GM03348 (cell line): ENCODE measurements at places on chromosomes 3 and 15.

DNA sequence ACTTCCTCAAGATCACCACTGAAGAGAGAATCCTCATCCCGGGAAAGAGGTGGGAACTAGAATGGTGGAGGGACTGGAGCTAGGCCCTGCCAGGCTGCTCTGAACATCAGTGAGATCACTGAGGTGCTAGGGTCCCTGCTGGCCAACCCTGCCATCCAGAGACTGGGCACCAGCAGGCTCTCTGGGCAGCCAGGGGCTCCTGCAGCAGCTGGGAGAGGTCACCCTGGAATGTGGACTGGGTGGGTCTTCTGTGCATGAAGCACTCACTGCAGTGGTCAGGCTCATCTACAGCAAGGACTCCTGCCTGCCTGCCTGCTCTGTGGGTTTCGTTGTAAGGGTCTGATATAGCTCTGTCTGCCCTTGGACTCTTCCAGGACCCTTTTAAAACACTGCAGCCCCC is 24.9 kb downstream of the ALS2CL start:
- DNase-seq: no peak

GRCh38 chr15:30670056-30670455 is 44.1 kb downstream of the ARHGAP11B start:
- DNase-seq: no peak

GRCh38 chr15:91694831-91695210 is 158.7 kb upstream of the SLCO3A1 start:
- DNase-seq: peak; percentile 68

DNA sequence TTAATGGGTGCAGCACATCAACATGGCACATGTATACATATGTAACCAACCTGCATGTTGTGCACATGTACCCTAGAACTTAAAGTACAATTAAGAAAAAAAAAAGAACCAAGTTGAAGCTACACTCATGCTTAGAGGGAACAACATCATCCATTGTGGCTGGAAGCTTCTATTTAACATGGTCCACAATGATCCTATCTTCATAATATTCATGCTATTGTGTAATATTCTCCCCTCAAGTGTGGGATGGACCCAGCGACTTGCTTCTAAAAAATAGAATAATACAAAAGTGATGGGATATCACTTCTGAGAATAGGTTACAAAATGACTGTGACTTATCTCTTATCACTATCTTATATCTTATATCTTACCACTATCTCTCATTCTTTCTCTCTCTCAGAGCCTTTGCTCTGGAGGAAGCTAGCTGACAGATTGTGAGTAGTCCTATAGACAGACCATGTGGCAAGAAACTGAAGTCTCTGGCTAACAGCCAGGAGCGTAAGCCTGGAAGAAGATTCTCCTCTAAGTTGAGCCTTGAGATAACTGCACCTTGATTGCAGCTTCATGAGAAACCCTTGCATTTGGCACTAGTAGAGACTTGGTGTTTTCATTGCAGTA is 198.5 kb upstream of the MRPL3 start:
- DNase-seq: no peak

DNA sequence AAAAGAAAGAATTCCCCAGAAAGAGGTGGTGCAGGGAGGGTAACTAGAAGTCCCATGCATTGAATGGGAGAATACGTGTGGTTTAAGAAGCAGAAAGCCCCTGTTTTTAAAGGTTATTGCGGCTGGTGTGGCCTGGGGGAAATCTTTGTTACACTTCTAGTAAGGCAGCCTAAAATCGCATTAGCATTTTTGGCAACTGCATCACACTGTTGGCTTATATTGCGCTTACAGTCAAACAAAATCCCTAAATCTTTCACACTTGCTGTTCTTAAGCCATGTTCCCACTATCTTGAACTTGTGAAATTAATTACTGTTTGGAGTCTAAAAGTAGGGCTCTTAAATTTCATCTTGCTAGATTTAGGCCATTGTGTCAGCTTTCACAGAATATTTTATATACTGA is 66.0 kb upstream of the GOLIM4 start:
- DNase-seq: no peak

DNA sequence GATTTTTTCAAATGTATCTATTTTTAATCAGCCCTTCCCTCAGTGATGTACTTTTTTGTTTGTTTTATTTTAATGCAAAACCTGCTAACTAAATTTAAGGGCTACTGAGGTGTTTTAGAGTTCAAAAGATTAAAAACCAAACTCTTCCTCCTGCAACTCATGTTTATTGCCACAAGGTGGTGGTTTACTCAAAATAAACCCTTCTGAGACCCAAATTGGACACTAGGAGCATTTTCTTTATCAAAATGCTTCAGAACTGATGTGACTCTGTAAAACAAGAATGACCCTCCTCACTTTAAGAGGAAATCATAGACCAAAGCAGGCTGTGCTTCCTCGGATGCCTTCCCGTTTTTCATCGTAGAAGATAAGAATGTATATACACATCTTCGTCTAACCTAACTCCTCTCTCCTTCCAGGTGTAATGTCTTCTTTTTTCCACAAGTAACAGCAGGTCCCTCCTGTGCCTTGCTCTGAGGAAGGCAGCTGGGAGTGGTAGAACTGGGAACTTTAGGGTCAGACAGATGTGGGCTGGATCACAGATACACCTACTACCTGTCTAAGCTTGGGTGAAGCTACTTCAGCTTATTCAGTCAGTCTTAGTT is 2.9 kb upstream of the NME9 start:
- peak; percentile 68 for DNase-seq

GRCh38 chr15:43899928-43900327 is 73.1 kb downstream of the WDR76 start:
- DNase-seq: no peak

- no peak for DNase-seq
Observed at GRCh38 chr3:160622263-160623045, 54.5 kb upstream of the ARL14 start.

GRCh38 chr15:49923671-49924070 is 195.4 kb downstream of the ATP8B4 start:
- no peak for DNase-seq

DNA sequence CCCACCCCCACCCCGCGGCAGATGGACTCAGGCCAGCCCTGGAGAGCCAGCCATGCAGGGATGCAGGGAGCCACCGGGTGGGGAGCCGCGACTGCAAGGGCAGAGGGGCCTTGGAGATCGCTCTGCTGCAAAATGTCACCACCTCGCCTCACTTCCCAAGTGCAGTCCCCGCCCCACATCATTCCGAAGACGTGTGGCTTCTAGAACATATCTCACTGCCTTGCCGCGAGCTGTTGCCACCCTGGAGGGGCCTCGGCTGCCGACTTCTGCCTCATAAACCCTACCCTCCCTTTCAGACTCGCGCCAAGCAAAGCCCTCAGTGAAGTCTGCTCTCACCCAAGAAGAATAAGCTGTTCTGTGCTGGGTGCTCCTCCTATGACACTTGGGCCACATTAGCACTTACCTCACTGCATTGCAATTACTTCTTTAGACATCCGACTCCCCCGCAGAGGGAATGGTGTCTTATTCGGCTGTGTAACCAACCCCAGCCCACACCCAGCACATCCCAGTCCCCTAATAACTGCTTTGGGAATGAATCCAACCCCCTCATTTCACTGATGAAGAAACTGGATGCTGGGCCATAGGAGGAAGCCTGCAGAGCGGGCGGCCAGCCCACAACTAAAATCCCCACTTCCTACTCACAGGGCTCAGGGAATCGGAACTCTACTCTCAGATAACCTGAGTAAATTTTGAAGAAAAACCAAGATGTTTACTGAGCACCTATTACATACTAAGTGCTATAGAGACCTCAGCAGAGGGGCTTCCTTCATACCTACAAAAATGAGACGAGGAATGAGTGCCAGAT is 8.6 kb downstream of the TLE3 start:
- DNase-seq: peak; percentile 67

- peak; percentile 67 for DNase-seq
Observed at GRCh38 chr15:52523192-52523591, 5.5 kb downstream of the MYO5A start.

DNA sequence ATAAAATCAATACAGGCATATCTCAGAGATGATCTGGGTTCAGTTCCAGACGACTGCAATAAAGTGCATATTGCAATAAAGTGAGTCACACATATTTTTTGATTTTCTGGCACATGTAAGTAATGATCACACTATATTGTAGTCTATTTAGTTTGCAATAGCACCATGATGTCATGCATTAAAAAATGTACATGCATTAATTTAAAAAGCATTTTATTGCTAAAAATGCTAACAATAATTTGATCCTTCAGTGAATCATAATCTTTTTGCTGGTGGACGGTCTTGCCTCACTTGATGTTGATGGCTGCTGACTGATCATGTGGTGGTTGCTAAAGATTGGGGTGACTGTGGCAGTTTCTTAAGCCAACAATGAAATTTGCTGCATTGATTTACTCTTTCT is 511.1 kb downstream of the OTOL1 start:
- DNase-seq: no peak

- DNase-seq: no peak
Observed at GRCh38 chr3:56769116-56769707, 32.5 kb downstream of the ARHGEF3 start.

DNA sequence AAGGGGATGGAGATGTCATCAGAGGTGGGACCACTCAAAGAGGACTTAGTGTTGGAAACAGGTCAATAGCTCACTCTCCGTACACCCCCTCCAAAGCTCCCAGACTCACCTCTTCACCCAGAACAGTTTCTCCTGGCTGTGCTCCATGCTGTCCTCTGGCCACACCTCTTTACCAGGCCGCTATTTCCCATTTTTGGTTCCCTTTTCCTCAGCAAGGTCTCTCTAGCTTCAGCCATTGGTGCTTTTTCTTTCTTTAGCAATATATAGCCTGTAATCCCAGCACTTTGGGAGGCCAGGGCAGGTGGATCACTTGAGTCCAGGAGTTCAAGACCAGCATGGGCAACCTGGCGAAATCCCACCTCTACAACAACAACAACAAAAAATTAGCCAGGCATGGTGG is 123.6 kb upstream of the SMAD3 start:
- no peak for DNase-seq
